ENCODE measurements at places on chromosomes 16 and 17.
A peak's percentile ranks its signal among the peaks of the same experiment; 100 is the strongest.

DNA sequence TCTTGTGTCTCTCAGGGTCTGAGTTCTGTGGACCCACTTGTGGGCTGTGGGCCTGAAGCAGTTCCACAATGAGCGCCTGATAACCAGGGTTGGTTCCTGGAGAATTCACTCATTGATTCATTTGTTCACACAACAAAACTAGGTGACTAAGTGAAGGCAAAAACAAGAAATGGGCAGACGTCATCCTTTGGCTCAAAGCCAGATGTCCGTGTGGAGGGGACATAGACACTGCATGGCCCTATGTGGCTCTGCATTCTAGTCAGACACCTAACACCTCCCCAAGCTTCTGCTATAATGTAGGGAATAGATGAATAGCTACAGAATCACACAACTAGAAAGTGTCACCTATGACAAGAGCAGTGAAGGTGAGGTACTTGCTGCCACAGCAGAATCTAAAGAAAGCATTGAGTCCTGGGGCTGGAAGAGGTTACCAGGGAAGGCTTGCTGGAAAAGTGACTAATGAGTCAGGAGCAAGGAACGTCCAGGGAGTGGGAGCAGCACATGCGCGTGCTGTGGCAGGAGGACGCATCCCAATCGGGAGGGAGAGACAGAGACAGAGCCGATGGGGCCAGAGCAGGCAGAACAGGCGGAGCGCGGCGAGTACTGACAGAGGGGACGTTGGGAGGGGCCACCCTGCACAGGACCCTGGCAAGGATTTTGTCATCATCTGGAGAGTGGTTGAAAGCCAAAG, 58.9 kb downstream of the CES1 start:
- DNase-seq: no peak

DNA sequence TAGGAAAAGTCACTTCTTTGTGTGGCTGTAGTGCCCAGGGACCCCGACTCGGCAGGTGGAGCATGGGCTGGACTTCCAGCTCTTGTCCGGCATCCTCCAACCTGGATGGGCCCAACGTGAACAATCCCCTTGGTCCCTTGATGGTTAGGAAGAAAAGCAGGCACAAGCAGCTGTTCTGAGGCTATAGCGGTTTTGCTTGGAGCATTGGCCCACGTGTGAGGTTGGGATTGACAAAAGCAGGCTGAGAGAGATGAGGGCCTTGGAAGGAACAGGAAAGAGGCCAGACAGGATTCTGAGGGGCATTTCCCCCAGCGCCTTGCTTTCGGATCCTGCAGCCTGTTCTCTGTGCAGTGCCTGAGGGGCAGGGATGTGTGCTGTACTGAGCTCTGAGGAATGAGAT, 28.1 kb downstream of the SCNN1B start:
- DNase-seq: no peak

DNA sequence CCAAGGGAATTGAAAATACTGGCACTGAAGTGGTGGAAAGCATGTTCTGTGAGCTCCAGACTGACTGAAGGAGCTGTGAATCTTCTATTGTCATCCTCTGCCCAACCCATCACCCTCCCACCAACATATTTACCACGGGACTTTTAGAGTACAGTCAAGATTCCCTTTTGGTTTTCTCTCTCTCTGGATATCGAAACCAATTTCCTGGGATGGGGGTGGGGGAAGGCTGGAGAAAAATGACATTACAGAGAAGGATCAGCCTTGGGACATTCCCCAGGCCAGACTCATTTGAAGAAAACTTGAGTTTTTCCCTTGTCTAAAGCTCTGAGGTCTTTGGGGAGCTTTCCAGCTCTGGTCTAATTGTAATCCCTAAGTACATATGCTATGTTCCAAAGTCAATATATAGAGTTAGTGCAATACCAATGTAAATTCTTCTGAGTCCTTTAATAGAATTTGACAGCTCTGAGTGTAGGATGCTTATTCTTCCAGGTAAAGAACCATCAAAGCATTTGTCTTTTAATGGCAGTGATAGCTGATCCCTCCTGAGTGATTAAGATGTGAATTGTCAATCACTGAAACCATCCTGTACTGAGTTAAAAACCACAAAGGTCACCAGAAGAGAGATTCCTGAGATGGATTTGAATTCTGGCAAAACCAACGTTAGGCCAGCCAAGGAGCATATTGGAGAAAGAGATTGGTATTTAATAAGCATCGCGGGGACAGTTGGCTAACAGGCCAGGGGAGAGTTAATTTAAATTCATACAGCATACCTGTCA, 48.8 kb upstream of the CCL1 start:
- no peak for DNase-seq

GRCh38 chr17:40664582-40665333, at the start of gene KRT222:
KRT222 (minus strand) TSS chr17:40665177; CDS start chr17:40665099, 78 bp downstream.
- DNase-seq: peak; percentile 13

DNA sequence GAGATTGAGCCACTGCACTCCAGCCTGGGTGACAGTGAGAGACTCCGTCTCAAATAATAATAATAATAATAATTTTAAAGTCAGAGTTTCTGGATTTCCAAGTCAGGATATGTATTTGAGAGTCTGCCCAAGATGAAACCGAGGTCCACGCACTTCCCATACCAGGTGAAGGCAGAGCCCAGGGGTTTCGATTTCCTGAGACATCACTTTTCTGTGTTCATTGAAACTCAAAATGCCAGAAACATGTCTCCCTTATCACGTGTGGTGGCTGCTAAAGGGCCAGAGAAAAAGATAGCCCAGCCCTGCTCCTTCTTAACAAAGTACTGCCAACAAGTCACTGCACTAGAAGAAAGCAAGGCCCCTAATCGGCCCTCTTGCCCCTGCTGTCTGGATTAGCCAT, 9.8 kb upstream of the RNF157 start:
- DNase-seq: no peak

GRCh38 chr16:456891-457483, 31.5 kb downstream of the RAB11FIP3 start:
- DNase-seq: no peak

DNA sequence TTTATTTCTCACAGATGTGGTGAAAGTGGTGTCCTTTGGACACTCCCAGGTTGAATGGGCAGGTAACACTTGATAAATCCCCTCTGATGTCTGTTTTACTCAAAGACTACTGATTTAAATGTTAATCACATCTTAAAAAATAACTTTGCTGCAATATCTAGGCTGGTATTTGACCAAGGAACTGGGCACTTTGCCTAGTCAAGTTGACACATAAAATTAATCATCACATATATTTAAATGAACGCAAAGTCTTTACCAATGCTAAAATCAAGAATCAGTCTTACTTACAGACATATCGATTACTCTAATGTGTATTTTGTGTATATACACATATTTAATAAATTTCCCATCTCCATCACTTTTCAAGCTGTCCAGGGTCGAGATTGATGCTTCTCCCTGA, 7.0 kb downstream of the MT2A start:
- no peak for DNase-seq

DNA sequence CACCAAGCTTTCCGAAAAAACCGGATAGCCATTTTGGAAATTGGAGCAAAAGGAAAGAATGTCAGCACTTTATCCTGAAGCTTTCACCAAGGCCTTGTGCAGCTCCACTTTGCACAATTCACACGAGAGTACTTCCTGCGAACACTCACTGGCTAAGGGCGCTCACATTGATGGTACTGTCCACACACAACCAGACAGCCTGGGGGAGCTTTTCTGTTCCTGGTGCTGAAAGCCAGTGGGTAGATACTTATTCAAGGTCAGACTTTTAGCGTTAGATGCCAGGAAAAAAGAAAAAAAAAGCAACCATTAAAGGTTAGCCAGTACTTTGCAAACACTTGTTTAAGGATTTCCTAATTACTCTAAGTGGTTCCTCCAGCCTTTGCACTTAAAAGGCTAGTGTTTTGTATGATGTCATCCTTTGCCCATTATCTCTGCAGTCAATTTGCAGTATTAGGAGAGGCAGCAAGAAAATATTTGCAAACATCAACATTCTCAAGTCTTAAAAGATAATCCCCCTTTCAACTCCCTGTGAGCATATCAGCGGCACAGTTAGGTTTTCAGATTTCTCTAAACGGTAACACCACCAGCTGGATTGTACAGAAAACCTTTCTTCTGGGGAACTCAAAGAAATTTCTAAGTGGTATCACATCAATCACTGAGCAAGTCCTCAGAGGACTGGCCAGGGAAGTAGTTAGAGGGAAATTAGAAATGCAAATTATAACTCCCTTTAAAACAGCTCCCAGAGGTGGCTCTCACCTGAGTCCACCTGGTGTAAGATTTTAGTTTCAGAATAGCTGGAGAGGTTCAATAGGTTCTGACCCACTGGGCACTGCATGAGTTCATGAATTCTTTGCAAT, 243.4 kb upstream of the IRX5 start:
- DNase-seq: no peak

GRCh38 chr16:67268136-67268579, 11.2 kb upstream of the PLEKHG4 start:
- no peak for DNase-seq

DNA sequence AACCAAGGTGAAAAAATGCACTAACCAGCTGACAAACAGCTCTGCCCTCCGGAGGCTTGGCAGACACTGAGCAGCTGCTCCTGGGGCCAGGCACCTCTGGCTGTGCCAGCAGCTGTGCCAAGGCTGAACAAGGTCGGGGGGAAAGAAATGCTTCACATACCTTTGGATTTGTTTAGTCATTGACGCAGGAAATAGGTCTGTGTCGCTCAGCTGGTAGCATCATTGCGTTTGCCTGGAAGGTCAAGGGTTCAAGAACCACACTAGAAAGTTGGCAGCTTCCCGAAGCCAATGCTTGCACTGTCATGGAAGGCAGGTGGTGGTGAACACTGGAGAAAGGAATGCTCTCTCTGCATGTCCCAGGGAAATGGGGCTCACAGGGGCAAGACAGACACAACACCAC, 63.5 kb downstream of the PCTP start:
- DNase-seq: no peak

DNA sequence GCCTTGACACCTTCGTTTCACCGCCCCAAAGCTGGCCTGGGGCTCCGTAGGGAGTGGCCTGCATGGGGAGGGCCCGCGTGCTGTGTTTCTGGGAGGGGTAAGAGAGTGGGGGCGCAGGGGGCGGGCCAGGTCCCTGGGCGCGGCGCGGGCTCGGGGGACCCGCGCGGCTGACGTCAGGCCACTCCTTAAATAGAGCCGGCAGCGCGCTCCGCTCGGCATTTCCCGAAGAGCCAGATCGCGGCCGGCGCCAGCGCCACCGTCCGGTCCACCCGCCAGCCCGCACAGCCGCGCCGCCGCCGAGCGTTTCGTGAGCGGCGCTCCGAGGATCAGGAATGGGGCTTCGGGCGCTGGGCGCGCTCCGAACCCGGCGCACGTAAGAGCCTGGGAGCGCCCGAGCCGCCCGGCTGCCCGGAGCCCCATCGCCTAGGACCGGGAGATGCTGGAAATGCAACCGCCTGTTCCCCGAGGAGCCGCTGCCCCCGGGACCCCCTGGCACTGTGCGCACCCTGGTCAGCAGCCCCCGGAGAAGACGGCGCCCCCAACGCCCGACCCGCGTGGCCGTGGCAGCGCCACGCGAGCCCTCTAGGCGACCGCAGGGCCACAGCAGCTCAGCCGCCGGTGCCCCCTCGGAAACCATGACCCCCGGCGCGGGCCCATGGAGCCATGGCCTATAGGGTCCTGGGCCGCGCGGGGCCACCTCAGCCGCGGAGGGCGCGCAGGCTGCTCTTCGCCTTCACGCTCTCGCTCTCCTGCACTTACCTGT, at the start of gene HS3ST2:
Gene HS3ST2, plus strand, starts transcription at position 215 of the 763 bp plus-strand sequence. Its CDS starts 449 bp downstream, at position 664.
- peak; percentile 72 for DNase-seq

DNA sequence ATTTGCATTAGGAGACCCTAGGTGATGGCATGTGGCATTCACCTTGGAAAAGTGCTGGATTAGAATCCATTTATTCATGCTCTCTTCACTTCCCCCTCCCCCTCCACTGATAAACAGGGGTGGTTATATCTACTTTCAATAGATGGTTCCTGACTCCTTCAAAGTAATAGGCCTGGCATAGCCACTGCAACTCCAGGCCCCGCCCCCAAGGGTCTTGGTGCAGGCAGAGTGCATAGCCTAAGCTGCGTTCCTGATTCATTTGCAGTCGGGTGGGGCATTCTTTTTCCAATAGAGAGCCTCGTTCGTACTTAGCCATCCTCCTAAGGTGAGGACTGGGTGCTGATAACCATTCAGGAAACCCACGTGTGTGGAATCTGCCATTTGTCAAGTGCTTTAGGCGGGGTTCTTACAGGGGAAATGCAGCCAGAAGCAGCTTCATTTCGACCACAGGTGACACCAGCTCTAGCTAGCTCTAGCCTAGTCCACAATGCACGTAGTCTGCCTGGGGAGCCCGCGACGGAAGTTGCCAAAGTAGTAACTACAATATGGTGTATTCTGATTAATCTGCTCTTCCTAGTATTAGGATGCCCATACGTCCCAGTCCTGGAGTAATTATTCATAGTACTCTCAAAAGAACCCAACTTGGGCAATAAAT, 11.1 kb downstream of the UBE2O start:
- no peak for DNase-seq

DNA sequence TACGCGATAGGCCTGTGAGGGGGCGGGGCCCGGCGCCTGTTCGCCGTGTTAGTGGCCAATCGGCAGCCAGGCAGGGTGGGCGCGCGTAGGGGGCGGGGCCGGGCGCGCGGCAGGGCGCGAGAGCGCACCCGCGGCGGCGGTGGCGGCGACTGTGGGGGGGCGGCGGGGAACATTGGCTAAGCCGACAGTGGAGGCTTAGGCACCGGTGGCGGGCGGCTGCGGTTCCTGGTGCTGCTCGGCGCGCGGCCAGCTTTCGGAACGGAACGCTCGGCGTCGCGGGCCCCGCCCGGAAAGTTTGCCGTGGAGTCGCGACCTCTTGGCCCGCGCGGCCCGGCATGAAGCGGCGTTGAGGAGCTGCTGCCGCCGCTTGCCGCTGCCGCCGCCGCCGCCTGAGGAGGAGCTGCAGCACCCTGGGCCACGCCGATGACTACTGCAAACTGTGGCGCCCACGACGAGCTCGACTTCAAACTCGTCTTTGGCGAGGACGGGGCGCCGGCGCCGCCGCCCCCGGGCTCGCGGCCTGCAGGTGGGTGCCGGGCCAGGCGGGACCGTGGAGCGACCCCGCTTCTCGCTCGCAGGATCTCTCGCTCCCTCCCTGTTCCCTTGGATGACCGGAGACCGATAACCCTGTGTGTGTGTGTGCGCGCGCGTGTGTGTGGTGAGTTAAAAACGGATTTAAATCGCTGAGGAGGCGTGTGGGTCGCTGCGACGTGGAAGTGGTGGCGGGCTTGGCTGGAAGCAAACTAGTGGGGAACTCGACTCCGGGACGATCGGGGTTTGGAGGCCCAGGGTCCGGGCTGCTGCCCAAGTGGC, at the start of gene NFATC3:
Gene NFATC3, plus strand, starts transcription at position 112 of the 813 bp plus-strand sequence. Its CDS starts 312 bp downstream, at position 424.
- peak; percentile 99 for DNase-seq

- DNase-seq: no peak
Observed at GRCh38 chr17:62780951-62781350, 27.2 kb downstream of the MARCHF10 start.

- DNase-seq: peak; percentile 79
Observed at GRCh38 chr17:9959377-9959981, 54.4 kb upstream of the RCVRN start.

GRCh38 chr17:27289856-27290255, 4.1 kb upstream of the WSB1 start:
- DNase-seq: no peak

GRCh38 chr16:66598111-66598510, 6.4 kb upstream of the CMTM3 start:
- no peak for DNase-seq

- no peak for DNase-seq
Observed at GRCh38 chr16:54937671-54938211, 7.1 kb downstream of the IRX5 start.

Measured in nephron progenitor cell (in vitro differentiated cells).